SHP77 (cell line): ENCODE measurements at places on chromosomes 6 and 20.

DNA sequence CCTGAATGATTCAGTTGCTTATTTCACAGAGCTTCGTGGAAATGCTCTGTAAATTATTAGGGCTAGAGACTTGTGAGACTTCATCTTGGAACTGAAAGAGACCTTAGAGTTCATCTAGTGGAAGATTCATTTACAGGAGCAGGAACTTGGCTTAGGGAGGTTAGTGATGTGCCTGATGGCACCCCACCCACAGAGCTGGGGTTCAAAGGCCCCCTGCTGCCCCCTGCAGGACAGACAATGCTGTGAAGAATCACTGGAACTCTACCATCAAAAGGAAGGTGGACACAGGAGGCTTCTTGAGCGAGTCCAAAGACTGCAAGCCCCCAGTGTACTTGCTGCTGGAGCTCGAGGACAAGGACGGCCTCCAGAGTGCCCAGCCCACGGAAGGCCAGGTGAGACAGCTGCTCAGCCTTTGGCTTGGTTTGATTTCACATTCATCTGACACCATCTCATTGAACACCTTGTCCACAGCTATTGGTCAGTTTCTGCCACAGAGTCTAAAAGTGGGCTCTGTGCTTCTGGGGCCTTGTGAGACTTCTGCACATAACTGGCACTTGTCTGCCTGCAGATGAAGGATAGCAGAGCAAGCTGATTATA is 25.1 kb downstream of the MYBL2 start:
- DNase-seq, result no peak

DNA sequence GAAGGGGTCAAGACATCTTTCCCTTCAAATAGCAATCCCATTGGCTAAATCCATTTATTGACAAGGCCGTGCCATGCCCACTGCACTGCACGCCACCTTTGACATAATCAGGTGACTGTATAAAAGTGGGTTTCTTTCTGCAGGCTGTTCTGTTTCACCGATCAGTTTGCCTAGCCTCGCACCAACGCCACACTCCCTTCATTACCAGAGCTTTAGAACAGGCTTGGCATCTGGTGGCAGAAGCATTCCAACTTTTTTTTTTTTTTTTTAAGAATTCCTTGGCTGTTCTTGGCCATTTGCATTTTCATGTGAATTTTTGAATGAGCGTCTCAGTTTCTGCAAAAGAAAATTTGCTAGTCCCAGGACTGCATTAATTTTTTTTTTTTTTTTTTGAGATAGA is 78.1 kb downstream of the PPP1R3G start:
- DNase-seq, result no peak

- DNase-seq, result no peak
These were observed 27.8 kb upstream of the SYNDIG1 start for GRCh38 chr20:24441661-24442060.

DNA sequence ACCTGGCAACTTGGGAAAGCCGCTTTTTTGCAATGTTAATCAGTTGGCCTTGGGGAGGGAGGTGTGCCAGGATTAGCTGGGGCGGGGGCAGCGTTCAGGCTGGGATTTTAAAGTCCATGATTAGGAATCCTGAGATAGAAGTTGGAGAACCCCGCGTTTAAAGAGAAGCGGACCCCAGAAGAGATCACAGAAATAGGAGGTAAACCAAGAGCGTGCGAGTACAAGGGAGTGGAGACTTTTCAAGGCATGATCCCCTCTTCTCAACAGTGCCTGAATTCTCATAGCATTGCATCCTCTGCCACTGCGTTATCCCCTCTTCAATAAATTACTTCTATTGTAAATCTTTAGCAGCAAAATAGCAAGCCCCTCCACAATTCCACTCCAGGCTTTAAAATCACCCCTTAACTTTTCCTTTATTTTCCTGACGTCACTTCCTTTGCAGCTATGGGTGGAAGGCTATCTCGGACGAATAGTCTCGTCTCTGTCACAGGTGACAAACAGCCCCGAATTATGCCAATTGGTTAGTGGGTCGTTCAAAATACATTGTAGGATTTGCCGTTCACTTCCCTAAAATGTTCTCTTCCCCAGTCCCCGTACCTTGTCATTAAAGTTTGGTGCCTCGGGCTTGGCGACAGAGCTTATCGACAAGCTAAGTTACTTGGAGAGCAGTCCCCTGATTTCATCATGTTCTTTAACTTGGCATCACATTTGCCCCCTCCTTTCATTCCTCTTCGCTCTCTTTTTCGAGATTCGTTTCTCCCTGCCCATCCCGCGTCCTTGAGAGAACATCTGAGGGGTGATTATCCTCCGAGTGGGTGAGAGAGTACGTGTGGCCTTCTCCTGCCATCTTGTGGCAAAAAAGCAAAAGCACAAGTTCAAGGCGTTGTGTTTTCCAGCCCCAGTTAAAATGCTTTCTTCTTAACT is 17.1 kb downstream of the OR2B2 start:
- peak; percentile 81 for DNase-seq

- DNase-seq, result no peak
These were observed 51.5 kb upstream of the TRIM26 start for GRCh38 chr6:30264743-30265142.

- DNase-seq, result no peak
These were observed 216.2 kb downstream of the TRDN start for GRCh38 chr6:123420512-123420911.

GRCh38 chr6:4350567-4351519 is 215.5 kb upstream of the ECI2 start:
- DNase-seq, result no peak

DNA sequence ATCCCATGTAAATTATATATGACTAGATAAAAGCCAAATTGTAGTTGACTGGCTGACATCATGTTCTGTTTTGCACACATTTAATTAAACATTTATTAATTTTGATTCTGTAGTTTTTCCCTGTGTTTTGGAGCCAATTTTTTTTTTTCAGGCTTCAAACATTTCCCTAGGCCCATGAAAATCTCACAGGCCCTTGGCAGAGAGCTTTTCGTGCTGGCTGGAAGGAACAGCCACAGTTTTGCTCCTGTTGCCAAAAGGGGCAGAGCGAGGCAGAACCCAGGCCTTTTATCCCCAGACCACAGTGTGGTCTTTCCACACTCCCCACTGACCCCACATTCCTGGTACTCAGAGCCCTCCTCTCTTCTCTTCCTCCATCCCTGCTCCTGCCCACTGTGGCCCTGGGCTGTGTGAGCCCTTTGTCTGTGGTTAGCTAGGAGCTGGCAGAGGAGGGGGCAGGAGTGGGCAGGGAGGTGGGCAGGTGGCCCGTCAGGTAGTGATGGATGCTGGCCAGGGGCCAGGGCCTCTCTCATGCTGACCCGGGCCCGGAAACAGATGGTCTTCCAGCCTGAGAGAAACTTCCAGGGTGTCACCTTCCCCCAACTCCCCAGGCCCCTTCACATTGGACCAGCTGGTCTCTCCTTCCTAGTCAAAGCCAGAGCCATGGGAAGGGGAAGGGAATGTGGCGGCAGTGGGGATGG is 19.4 kb upstream of the CCM2L start:
- peak; percentile 44 for DNase-seq

DNA sequence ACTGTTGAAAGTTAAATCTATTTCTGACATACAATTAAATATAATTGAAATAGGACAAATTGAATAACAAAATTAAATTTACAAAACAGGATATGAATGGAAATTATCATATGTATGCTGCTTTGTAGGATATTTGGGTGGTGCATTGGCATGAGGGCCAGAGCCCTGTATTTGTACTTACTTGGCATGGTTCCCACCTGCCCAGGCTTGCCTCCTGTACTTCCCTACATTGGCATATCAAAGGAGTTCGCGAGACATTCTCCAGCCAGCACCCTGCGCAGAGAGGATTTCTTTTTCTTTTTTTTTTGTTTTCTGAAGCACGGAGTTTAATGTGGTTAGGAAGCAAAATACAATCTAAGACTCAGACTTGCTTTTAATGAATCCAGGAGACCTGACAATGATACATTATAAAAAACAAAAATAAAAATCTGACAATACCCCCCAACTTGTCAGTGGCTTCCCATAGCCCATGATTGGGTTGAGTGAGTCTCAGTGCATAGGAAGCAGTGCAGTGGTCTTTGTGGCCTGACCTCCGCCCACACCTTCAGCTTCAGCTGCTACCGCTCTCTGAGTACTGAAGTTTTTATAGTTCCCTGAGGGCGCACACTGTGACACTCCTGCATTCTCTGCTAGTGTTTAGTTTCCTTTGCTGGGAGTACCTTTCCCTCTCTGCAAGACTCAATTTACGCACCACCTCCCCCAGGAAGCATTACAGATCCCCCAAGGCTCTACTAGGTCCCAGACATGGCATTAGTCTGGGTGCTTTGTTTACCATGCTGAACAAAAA is 440.8 kb downstream of the UTRN start:
- no peak for DNase-seq

GRCh38 chr20:49712996-49713752 is 504 bp downstream of the B4GALT5 start:
- DNase-seq, result no peak

- DNase-seq, result no peak
These were observed 74.5 kb downstream of the MACROD2 start for GRCh38 chr20:14069796-14070195.

GRCh38 chr6:127554435-127555006 is 22.5 kb upstream of the C6orf58 start:
- DNase-seq, result peak; percentile 54

GRCh38 chr6:112437058-112437457 is 89.9 kb downstream of the RFPL4B start:
- no peak for DNase-seq

DNA sequence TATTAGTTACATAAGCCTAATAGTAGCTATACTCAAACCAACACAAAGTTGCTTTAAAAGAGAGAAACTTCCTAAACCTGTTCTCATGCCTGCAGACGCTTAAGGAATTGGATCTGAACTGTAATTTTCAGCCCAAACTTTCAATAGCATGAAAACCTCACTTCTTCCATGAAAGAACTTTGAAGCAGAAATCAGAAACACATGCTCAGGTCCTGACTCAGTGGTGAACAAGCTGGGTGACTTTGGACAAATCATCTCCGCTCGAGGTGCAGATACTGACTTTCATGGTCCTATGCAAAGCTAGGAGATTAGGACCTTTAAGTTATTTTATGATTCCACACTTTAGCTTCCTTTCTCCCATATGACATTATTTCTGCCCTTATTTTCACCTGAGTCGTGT is 36.5 kb downstream of the NOX3 start:
- no peak for DNase-seq
